ENCODE measurements at places on chromosomes 12 and 14. TPM values are rescaled to one million over a fixed set of nuclear protein-coding genes. Genes with fewer than 3 reads are reported as not detected.

The MANSC1 gene
- 3.5 TPM for total RNA-seq

The RPL10L gene
- total RNA-seq: not detected

The CARMIL3 gene
- not detected for total RNA-seq

The INSM2 gene
- not detected for total RNA-seq

The INF2 gene
- total RNA-seq: 65.7 TPM

The ETNK1 gene
- total RNA-seq: 30.9 TPM

The RECQL gene
- 86.5 TPM for total RNA-seq

The POTEG gene
- not detected for total RNA-seq

The PRR4 gene
- total RNA-seq: 0.18 TPM

The LYZ gene
- total RNA-seq: not detected

The GLT1D1 gene
- total RNA-seq: not detected

The RDH12 gene
- not detected for total RNA-seq

The ENDOU gene
- not detected for total RNA-seq

The HOXC6 gene
- 0.66 TPM for total RNA-seq

The AQP6 gene
- total RNA-seq: not detected

The CHURC1 gene
- 37.0 TPM for total RNA-seq

The GPRC5A gene
- 36.0 TPM for total RNA-seq

The P2RX2 gene
- not detected for total RNA-seq

The MMP14 gene
- total RNA-seq: 236 TPM

The LHX5 gene
- total RNA-seq: not detected

The TC2N gene
- total RNA-seq: under 0.01 TPM

The MRPS35 gene
- total RNA-seq: 38.5 TPM

The PELI2 gene
- total RNA-seq: 3.6 TPM

The PLBD1 gene
- 0.09 TPM for total RNA-seq

The OAS3 gene
- 5.5 TPM for total RNA-seq

The GALNT16 gene
- total RNA-seq: 0.19 TPM

The TEX52 gene
- total RNA-seq: not detected

The DEPDC4 gene
- total RNA-seq: 0.54 TPM

The WNT1 gene
- total RNA-seq: not detected

The EPYC gene
- not detected for total RNA-seq

The ALDH1L2 gene
- total RNA-seq: 0.36 TPM

The BMP4 gene
- 62.3 TPM for total RNA-seq

The CCDC198 gene
- total RNA-seq: not detected

The DTX1 gene
- total RNA-seq: under 0.01 TPM

The TBC1D30 gene
- 13.6 TPM for total RNA-seq

The PPP1R13B gene
- 12.1 TPM for total RNA-seq

Measured in endothelial cell of coronary artery (primary cell).